Urinary bladder (tissue), 4 donors: ENCODE measurements at places on chromosomes 3 and 15. TPM values are rescaled to one million over a fixed set of nuclear protein-coding genes. Genes with fewer than 3 reads are reported as not detected.

DNA sequence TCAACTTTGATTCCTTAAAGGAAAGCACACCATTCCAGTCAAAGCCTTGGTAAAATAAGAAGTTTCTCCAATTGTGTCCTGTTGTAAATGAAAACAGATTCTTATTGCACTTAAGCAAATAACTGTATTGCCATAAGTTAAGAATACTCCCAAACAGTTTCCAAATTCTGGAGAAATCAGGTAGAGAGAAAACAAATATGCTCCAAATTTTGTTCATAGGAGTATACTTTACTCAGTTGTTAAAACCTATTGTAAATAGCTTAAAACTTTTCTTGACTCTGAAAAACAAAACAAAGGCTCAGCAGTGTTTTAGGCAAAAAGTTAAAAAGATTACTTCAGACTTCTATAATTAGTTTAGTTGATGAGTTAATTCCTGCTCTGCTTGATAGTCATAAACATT is 42.4 kb downstream of the LNP1 start:
- no peak for DNase-seq

GRCh38 chr3:127915937-127916493 is 983 bp downstream of the KBTBD12 start:
- no peak for DNase-seq

DNA sequence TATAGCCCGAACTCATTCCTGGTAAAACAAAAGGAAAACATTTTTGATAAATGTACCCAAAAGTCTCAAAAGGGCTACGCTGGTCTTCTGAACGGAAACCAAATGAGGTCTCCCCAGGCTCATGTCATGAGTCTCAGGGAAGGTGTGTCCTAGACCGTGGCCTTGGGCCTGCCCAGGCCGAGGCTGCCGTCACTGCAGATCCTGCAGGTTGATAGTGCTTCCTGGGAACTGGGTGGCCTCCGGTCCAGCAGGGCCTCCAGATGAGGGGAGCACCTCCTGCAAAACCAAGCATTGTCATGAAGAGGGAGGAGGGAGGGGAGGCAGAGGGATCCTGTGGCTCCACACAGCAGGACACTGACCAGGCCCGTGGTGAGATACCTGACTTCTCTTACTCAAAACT is 37.5 kb downstream of the ZXDC start:
- no peak for DNase-seq

DNA sequence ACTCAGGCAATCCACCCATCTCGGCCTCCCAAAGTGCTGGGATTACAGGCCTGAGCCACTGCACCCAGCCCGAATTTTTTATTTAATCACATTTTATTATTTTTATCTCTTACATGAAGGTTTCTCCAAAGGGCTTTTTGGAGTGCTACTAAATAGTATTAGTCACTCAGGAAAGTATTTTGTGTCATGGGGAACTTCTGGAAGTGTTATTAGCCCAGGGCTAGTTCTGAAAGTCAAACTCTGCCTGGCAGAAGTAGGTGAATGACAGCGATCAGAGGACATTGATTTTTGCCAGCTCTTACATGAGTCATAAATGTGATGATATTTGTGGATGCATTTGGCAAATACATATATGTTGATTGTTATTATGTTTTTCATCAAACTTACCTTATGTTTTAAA is 48.7 kb downstream of the ZPLD1 start:
- no peak for DNase-seq

- no peak for DNase-seq
These were observed 90.0 kb downstream of the STT3B start for GRCh38 chr3:31622636-31623288.

- DNase-seq = no peak
These were observed 31.8 kb downstream of the TTC14 start for GRCh38 chr3:180633722-180634121.

DNA sequence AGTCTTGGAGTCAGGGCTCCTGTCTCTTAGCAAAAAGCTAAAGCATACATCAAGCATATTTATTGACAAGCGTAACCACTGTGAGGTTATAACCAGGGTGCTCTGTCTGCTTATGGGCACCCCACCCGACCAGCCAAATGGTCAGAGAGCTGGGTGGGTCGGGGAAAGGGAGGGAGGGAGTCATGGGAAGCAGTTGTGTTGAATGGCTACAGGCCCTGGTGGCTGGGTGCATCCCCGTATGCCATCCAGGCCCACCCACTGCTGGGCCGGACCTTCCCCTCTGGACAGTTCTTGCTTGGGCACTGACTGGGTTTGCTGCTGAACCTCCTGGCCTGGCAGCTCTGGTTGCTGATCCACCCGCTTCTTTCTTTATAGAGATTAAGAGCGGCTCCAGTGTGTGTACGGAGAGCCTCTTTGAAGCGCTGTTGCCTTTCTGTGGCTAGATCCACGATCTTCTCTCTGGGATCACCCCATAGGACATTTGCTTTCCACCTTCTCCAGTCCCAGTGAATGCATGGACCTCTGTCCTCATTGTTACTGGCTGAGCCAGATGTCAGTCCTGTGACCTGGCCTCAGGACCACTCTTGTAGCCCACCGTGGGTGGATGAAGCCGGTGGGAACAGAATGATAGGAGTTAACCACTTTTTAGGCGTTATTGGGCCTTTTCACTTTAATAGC is 59.6 kb downstream of the SMAD3 start:
- DNase-seq = no peak

RIOX2 gene
- 44.7 TPM for total RNA-seq

WDR49 gene
- 17.1 TPM for total RNA-seq

BNC1 gene
- 0.37 TPM for total RNA-seq
